ENCODE measurements at places on chromosomes 11 and 22.

GRCh38 chr22:49632199-49633009 is 195.3 kb downstream of the BRD1 start:
- DNase-seq, result peak; percentile 56

DNA sequence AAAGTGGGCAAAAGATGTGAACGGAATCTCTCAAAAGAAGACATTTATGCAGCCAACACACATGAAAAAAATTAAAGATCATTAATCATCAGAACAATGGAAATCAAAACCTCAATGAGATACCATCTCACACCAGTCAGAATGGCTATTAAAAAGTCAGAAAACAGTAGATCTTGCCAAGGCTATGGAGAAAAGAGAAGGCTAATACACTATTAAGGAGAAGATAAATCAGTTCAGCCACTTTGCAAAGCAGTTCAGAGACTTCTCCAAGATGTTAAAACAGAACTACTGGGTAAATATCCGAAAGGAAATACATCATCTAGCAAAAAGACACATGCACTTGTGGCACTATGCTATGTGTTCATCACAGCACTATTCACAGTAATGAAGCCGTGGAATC is 388.2 kb upstream of the LUZP2 start:
- DNase-seq, result no peak

DNA sequence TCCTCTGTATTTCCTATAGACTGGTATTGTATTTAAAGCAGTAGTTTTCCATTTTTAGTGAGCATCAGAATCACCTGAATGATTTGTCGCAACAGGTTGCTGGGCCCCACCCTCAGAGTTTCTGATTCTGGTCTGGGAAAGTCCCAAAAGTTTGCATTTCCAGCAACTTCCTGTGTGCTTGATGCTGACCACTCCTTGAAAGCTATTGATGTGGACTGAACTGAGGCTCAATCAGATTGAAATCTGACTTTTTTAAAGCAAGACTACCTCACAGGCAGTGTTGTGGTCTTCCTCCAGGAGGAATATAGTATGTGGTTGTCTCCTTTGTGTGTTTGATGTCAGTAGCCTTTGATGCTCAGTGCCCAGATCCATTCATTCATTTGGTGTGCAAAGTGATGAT is 17.2 kb upstream of the MPZL2 start:
- no peak for DNase-seq

- DNase-seq, result peak; percentile 47
These were observed 114.8 kb downstream of the KCNQ1OT1 start for GRCh38 chr11:2584812-2585565.

DNA sequence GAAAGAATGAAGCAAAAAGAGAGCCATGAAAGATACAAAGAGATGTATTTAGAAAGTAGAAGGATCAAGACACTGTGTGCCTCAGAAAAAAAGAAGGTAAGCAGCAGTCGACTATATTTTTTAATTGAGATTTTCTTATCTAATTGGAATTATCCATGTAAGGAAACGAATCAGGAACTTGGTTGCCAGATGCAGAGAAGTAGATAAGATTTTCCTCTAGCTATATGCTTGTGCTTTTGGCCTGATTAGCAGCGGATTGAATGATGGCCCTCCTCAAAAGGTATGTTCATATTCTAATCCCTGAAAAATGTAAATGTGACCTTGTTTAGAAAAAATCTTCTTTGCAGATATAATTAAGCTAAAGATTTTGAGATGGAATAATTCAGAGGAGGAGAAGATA is 43.9 kb upstream of the CARD18 start:
- no peak for DNase-seq

GRCh38 chr22:45972889-45973253 is 4.1 kb downstream of the WNT7B start:
- no peak for DNase-seq

DNA sequence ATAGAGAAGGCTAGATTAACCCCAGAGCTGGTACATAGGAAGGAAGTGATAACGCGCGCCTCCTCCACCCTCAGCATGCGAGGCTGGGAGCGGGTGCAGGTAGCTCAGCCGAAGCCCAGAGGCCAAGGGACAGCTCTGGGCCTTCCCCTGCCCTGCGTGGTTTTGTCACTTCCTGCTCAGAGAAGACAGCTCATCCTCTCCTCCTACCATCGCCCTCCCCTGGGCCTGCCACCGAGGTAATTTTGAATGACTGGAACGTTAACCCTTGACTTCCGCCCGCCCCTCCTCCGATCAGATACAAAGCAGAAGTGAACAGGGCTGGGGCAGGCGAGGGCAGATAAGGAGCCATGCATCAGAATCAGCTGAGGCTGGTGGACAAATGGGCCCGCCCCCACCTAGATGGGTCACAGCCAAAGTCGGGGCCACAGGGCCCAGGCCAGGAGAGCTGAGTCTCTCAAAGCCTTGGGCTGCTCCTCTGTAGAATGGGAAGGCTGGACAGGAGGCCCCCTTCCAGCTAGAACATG is 1.6 kb downstream of the RAC2 start:
- DNase-seq, result peak; percentile 98

- no peak for DNase-seq
These were observed 5.5 kb downstream of the PRPF19 start for GRCh38 chr11:60900673-60901404.

GRCh38 chr22:17121233-17122195 is at the start of gene TMEM121B:
TSS of gene TMEM121B (minus strand) at chr22:17121360. CDS start at chr22:17121127, 233 bp downstream.
- DNase-seq, result peak; percentile 54

DNA sequence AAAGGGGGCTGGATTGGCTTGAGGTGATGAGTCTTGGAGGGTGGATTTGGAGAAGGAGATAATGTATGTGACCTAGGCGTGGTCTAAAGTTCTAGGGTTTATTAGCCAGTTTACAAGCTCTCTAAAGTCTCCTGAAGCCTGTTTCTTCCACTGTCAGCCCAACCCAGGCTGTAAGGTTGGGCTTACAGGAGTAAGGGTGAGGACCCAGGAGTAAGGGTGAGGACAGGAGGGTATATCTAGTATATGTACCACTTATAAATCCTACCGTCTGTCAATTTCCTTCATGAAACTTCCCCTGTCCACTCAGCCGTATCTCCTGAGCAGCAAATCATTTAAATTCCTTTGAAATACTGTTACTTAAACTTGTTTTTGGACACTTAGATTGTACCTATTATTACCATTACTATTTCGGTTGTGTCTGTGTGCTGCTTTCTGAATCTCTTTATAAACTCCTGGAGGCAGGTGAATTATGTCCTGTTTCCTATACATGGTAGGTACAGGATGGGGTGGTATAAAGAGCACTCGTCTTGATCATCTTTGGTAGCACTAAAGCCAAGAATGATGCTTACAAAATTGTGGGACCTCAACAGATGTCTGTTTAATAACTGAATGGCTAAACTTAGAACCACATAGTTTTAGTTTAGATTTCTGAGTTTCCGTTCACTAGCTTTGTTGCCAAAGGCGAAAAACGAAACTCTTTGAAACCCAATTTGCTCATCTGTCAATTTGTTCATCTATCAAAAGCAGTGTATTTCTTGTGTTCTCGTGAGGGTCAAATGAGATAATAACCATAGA is 192.0 kb downstream of the GRIK4 start:
- no peak for DNase-seq

GRCh38 chr11:86800076-86800959 is at the start of gene PRSS23:
TSS of gene PRSS23 (plus strand) at chr11:86800542. CDS start at chr11:86807644, 7,102 bp downstream.
- peak; percentile 74 for DNase-seq

- DNase-seq, result no peak
These were observed 35.6 kb upstream of the TMEM123 start for GRCh38 chr11:102488208-102488607.

Data from natural killer cell treated with Interleukin-12 subunit alpha and Interleukin-12 subunit beta and Interleukin-15 and Interleukin-18, amount 100 ng/mL, for 72 hours (primary cell).